ENCODE measurements at places on chromosomes 4 and X.

DNA sequence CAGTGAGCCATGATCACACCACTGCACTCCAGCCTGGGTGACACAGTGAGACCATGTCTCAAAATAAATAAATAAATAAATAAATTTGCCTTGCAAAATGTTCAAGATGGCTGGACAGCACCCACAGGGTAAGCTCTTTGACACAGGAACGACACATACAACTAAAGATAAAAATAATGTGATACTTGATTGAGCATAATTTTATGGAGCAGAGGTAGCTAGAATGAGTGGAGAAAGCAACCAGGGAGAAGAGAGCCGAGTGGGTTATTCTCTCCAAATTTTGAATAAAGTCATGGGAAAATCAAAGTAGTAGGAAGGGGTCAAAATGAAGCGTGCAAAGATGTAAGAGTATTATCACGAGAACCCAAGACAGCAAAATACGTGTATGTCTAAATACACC, 121.5 kb downstream of the IRF2 start:
- no peak for DNase-seq

DNA sequence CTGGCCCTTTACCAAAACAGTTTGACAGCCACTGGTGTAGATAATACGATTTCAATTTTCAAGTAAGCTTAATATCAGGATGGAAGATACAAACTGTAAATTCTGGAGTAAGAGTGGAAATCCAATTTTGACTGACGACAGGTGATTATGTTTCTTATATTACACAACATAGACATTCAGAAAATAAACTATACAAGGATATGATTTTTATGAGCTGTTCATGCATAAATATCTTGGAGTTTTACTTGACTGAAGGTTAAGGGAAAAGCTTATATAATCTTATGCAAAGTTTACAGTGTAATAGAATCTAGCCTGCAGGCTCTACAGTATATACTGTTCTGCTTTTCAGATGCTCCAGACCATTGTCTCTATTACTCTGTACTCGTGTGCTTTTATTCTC, 1672.3 kb downstream of the ARAP2 start:
- no peak for DNase-seq

- DNase-seq, result no peak
These were observed 284.1 kb downstream of the CHIC1 start for GRCh38 chrX:73847100-73847499.

DNA sequence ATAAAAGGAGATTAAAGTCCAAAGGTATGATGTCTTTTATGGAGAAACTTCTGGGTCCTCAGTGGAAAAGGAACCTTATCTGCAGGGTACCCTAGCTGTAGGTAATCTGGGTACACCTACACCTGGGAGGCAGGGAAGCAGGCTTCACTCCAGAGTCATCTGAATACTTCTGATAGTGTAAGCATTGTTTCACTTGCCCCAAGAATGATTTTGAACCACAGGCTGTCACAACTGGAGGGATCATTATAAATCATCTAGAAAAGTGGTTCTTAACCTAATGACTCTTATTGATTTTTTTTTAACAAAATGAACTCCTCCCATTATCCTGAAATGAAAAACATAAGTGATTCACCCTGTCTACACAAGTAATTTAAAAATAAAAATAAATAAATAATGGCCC, 44.0 kb upstream of the STK26 start:
- DNase-seq, result no peak

GRCh38 chr4:35820003-35820402, 424.3 kb downstream of the ARAP2 start:
- DNase-seq, result no peak

DNA sequence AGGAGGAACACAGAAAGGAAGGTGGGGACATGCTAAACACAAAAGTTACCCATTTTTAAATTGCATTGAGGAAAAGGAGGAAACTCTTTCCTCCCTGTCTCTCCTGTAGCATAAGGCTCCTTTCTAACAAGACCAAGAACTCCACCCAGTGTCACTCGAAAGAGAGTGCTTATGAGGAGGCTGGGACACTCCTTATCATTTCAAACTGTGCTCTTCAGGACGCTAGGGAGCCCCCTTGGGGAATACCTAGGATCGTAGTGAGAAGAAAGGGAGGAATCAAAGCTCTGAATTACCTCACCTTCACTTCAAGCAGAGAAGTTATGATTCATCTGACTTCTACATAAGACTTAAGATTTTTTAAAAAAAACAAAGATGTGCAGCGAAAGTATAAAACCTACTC, 65.5 kb downstream of the F9 start:
- no peak for DNase-seq

- DNase-seq, result peak; percentile 23
These were observed 1826.0 kb downstream of the STIM2 start for GRCh38 chr4:28686618-28687017.

DNA sequence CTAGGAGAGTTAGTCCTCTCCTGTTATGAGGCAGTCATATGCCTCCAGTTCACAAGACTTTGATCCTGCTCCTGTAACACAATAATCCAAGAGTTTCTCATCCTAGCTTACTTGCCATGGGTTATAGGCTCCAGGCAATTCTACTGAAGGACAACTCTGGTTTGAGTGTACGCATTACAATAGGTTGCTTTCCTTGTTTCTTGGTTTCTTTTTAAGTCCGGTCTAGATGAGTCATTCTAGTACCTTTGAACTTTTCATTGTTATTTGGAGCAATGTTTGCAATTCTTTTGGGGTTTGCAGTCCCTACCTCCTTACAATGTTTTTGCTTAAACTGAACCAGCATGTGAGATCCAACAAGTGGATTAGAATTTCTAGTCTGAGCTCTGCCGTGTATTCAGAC, 109.1 kb downstream of the ANAPC4 start:
- no peak for DNase-seq

DNA sequence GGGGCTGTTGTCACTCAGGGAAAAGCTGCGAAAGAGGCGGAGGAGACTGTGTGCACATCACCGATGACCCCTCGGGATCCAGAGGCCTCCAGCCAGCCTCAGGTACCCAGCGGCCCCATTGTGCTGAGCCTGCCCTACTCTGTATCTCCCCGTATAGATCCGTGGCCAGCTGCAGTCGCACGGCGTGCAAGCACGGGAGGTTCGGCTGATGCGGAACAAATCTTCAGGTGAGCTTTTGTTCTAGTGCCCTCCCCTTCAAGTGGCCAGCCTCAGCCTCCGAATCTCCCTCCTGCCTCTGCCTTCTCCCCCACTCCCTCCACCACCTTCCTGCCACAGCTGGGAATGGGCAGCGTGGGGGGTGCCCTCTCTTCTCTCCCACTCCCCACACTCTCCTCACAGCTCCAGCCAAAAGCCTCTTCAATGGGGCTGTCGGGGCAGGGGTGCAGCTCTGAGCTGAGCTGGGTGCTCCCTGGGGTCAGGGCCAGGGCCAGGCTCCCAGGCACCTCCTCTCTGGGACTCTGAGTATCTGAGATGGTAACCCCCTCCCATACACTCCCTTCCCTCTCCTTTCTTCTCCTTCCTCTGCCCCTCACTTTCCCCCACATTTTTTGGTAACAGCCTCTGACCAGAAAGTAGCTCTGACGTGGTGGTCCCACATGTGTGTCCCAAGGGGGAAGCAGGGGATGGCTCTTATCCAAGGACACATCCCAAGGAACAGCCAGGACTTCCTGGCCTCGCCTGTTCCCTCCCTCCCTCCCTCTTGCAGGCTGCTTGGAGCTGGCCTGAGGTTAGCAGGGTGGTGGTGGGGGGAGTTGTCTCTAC, 20.4 kb upstream of the UBA1 start:
- DNase-seq, result no peak

- DNase-seq, result no peak
These were observed 34.4 kb upstream of the SLC25A4 start for GRCh38 chr4:185108669-185109068.

- no peak for DNase-seq
These were observed 1.7 kb downstream of the PDGFRA start for GRCh38 chr4:54230484-54231418.

- DNase-seq, result peak; percentile 0
These were observed 3.1 kb upstream of the P2RY4 start for GRCh38 chrX:70262952-70263567.

DNA sequence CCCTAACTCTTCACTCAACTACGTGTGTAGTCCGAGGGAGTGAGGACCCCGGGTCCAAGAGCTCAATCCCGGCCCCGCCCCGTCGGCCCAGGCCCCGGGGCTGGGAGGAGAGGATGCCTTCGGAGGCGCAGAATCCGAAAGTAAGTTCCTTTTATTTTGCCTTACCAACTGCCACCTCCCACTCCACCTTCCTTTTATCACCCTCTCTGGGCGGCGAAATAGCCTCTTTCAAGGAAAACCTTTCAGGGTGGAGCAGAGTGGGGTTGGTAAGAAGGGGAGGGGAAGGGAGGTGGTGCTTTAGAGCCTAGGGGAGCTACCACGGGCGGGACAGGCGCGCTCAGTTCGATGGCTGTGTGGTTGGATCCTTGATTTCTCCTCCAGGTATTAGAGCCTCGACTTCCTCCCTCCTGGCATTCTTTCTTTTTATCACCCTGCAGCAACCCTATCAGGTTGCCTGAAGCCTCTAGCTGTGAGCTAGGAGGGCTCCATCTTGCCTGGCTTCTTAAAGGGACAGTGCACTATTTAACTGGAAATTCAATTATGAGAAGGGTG, 191.2 kb downstream of the RRAGB start:
- DNase-seq, result peak; percentile 35

DNA sequence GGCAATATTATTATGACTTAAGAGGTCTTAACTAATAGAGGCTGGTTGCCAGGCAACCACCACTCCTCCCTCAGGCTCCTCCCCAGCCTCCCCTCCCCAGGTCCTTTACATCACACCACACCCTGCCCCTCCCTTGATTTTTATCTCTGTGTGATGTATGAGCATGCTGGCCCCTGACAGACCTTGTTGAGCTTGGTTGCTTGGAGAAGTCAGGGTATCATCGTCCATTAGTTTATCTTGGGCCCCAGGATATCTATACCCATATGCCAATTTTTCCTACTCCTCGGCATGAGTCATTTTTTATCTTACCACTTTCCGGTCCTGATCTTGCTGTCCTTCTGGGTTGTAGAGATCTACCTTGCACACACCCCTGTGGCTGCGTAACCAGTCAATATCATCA, 2.5 kb downstream of the AKAP4 start:
- DNase-seq, result no peak

DNA sequence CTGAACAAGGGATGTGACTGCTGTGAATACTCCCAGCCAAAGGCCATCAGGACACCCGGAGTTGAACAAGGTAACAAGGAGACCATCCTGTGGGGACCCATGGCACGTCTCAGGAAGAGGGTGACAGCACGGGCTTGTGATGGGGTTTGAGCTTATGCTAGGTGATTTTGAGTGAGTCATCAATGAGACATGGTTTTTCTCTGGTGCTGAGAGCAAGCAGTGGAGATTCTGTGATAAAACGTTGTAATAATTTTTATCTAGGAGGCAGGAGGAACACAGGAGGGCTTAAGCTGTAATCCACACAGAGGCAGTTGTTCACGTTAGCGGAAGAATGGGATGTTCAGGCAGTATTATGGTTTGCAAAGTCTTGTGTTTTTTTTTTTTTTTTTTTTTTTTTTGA, 36.0 kb downstream of the TRIML1 start:
- DNase-seq, result no peak

Data from Jurkat, Clone E6-1 (cell line).